ENCODE measurements at places on chromosomes 3 and 15.

GRCh38 chr3:154780263-154780662, 299.9 kb upstream of the MME start:
- no peak for DNase-seq

DNA sequence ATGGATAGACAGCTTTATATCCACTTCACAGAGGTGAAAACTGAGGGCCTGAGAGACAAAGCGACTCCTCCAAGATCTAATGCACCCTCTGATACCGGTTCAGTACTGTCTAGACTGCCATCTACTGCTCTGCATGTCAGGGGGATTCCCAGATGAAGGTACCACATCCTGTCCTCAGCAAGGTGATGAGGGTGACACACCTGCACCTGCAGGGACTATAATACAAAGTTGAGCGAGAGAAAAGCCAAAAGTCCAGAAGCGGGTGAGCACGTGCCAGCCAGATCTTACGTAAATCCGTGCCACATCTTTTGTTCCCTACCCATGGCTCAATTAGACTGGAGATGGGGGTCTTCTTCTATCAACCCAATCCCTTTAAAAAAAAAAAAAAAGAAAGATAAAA, 32.4 kb upstream of the HES1 start:
- DNase-seq: no peak

- DNase-seq: no peak
Observed at GRCh38 chr15:63373866-63374548, 7.6 kb downstream of the CA12 start.

DNA sequence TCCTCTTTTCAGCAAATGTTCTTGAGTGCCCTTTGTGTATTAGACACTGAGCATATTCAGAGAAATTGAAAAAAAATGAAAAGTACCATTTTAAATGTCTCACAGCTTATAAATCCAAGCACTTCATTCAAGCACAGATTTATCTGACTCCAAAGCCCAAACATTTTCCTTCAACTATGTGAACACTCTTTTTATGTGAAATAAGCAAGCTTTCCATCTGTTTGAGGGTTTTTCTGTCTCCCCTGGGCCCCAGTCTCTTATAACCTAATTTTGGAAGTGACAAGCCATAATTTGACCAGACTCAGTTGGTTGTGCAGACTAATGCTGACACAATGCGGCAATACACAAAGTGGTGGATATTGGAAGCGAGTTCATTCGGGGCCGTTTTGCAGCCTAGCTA, 170.3 kb downstream of the CNTN6 start:
- DNase-seq: no peak

- DNase-seq: no peak
Observed at GRCh38 chr3:66139415-66139814, 81.4 kb upstream of the SLC25A26 start.

GRCh38 chr3:122516846-122517360, 2.2 kb upstream of the KPNA1 start:
- no peak for DNase-seq

DNA sequence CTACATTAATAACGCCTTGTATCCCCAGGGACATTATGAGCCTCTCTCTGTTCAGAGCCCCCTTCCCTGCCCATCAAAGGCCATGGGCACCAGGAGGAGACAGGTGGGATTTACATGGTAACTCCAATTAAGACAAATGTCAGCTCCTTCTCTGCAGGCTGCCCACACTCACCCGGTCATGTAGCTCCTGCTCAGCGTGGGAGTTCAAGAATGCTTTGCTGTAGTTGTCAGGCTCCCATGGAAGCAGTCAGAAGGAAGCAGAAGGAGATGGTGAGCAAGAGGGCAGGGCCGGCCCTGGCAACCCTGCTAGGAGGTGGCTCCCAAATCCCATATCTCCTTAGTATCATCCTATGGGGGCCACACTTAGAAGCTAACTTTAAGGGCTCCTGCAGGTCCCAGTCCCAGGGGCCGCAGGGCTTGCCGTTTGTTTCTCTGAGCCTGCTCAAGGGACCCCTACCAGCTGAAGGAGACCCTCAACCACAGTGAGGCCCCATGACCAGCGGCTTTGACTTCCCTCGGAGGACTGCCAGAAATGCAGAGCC, 218.4 kb upstream of the TLE3 start:
- no peak for DNase-seq

GRCh38 chr3:23161896-23162570, 41.1 kb upstream of the UBE2E2 start:
- DNase-seq: no peak

GRCh38 chr3:120460862-120461261, 10.1 kb upstream of the FSTL1 start:
- DNase-seq: no peak

- no peak for DNase-seq
Observed at GRCh38 chr3:118817748-118818165, 216.9 kb downstream of the IGSF11 start.

GRCh38 chr15:41494922-41495735, 1.5 kb downstream of the ITPKA start:
- DNase-seq: no peak

DNA sequence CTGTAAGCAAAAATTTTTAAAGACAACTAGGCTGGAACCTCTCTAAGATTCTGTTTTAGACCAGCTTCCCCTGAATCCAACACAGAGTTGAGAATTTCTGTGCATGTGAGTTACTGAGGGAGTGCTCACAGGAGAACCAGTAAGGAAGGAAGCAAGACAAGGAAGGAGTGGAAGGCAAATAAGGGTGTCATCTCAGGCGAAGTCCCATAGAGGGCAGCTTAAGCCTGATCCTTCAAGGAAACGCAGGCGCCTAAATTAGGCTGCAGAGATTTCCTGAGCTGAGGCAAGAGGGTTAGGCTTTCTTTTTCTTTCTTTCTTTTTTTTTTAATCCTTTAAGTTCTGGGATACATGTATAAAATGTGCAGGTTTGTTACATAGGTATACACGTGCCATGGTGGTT, 36.2 kb upstream of the COL6A6 start:
- DNase-seq: peak; percentile 51

DNA sequence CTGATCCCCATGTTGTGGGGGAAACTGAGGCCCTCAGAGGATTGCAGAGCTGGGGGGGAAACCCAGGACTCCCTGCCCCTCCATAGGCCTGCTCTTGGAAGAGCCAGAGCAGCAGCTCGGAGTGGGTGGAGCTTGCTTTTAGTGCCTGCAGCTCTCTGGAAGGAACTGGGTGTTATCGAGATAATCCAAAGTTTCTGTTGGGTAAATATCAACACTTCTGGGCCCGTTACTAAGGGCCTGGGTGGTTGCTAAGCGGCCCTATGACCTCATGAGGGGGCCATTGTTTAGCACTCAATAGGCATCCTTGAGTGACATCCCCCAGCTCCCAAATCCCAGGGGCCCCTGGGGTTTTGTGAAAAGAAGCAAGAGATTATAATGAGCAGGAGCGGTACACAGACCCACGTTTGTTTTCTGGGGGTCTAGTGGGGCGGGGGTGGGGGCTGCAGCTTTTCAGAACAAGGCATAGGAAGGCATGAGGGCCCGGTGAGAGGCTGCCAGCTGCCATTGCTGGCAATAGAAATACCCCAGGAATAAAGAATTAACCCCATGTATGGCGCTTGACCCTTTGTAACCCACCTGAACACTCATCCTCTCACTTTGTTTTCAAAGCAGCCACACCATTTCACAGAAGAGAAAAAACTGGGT, 48.3 kb upstream of the ATP2B2 start:
- DNase-seq: no peak

DNA sequence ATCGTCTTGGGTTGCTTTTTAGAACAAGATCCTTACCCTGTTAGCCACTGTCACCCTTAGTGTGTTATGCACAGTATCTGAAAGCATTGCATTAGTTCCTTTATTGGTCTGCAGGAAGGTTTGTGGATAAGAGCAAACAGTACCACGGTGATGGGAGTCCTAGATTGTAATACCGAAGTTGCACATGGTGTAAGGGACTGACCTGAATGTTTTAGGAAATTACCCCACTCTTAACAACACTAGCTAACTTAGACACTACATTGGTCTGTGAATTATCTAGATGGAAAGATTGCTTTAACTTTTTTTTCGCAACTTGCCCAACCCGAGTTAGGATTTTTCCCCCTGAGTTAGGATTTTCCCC, 1.3 kb downstream of the STT3B start:
- DNase-seq: no peak

DNA sequence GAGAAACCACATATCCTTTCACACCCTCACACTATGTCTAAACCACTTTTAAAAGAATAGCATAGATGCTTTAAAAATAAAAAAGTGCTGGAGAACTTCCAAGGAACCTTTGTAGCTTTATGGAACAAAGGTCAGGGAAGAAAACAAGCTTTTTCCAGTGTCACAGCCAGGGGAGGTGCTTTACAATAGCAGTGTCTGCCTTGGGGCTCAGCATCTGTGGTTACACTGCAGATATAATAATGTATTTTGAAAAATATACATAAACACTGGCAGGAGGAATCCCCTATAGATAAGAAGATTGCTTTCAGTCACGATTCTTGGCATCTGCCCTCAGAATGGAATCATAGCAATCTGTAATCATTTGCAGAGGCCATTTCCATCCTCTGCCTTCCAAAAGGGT, 362.4 kb upstream of the LRRC3B start:
- peak; percentile 52 for DNase-seq

- DNase-seq: no peak
Observed at GRCh38 chr3:119316313-119316670, 22.1 kb downstream of the ARHGAP31 start.

GRCh38 chr3:193897731-193898180, 238.2 kb upstream of the HES1 start:
- DNase-seq: no peak

DNA sequence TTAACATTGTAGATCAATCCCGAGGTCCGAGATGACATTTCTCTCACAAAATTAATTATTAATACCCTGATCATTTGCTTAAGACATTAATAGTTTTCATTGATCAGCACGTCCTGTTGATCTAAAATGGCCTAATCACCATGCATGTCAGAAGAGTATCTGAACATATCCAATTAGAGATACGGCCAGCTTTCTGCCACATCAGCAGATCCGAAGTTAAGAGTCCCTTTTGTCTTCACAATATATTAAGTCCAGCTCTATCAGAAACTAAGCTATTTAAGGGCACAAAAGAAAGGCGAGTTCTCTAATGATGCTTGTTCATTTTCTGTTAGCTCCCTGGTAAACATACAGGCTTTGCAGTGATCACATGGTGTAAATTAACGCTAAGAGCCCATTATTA, 470.3 kb downstream of the CNTN4 start:
- DNase-seq: no peak

- no peak for DNase-seq
Observed at GRCh38 chr3:72383883-72384282, 464.4 kb downstream of the SHQ1 start.

GRCh38 chr15:71496336-71496955, 313.9 kb upstream of the NR2E3 start:
- DNase-seq: no peak

GRCh38 chr3:13496879-13497278, 16.8 kb downstream of the HDAC11 start:
- DNase-seq: no peak

GRCh38 chr3:154684021-154684420, 254.0 kb upstream of the GPR149 start:
- DNase-seq: no peak

GRCh38 chr3:25033407-25034029, 394.5 kb upstream of the RARB start:
- DNase-seq: no peak

GRCh38 chr3:86221601-86222000, 769.3 kb downstream of the VGLL3 start:
- no peak for DNase-seq

- no peak for DNase-seq
Observed at GRCh38 chr3:66425032-66425431, 75.8 kb downstream of the LRIG1 start.

DNA sequence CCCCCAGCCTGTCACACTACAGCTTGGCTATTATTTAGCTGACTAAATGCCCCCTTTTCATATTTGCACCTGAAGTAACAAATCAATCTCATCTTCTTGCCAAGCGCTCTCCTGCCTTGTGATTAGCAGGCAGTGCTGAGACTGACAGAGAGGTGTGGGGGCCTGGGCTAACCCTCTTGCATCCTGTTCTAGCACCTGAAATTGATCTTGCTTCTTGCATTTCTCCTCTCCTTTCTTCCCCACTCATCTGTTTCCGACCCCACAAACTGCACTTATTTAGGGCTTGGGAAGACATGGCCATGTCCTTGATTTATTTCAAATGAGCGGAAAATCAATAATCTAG, 309.0 kb upstream of the PROK2 start:
- DNase-seq: no peak

DNA sequence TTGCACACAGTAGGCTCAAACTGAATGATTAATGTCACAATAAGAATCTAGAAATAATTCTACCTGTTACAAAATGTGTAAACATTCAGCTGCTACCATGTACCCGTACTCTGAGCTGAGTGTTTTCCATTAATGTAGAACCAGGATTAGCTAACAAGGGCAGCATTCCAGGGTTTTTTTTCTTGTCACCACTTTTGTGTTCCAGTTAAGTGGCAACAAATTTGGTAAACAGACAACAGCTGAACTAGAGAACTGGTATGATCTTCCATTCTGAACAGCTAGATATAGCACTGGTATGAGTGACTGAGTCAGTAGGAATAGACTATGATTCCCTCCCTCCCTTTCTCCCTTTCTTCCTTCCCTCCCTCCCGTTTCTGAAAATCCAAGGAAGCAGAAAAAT, 229.4 kb downstream of the CD47 start:
- no peak for DNase-seq

GRCh38 chr3:178146406-178146831, 389.8 kb upstream of the KCNMB2 start:
- DNase-seq: no peak

DNA sequence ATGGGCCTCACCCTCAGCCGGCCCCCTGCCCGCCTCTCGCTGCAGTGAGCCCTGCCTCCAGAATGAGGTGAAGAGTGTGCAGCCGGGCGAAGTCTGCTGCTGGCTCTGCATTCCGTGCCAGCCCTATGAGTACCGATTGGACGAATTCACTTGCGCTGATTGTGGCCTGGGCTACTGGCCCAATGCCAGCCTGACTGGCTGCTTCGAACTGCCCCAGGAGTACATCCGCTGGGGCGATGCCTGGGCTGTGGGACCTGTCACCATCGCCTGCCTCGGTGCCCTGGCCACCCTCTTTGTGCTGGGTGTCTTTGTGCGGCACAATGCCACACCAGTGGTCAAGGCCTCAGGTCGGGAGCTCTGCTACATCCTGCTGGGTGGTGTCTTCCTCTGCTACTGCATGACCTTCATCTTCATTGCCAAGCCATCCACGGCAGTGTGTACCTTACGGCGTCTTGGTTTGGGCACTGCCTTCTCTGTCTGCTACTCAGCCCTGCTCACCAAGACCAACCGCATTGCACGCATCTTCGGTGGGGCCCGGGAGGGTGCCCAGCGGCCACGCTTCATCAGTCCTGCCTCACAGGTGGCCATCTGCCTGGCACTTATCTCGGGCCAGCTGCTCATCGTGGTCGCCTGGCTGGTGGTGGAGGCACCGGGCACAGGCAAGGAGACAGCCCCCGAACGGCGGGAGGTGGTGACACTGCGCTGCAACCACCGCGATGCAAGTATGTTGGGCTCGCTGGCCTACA, 8.5 kb downstream of the GRM2 start:
- DNase-seq: no peak

All from left hindlimb (tissue), 1 donor.